Stimulated activated CD8-positive, alpha-beta memory T cell treated with anti-CD3 and anti-CD28 coated beads, Interleukin-4, amount 100 ng/mL, for 1 hour (primary cell): ENCODE measurements at places on chromosomes 3 and 15.

- DNase-seq, result no peak
Measured at GRCh38 chr15:39296955-39297354, 283.9 kb upstream of the THBS1 start.

DNA sequence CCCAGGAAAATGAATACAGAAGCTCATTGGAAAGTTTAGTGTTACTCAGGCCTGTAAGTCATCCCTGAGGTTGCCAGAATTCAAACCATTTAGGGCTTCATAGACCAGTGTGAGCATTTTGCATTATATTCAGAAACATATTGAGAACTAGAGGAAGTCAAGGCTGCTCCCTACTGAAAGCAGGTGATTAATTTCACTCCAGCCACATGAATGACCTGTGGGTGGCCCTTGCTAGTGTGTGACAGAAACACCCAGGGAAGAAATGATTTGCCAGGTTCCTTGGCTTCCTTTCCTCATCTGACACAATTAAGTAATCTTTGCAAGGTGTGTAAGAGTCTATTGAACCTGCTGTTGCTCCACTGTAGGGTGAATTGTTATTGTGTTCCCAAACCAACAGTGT, 61.8 kb downstream of the GAP43 start:
- DNase-seq, result no peak

GRCh38 chr3:152461460-152461859, 192.7 kb downstream of the MBNL1 start:
- DNase-seq, result no peak

DNA sequence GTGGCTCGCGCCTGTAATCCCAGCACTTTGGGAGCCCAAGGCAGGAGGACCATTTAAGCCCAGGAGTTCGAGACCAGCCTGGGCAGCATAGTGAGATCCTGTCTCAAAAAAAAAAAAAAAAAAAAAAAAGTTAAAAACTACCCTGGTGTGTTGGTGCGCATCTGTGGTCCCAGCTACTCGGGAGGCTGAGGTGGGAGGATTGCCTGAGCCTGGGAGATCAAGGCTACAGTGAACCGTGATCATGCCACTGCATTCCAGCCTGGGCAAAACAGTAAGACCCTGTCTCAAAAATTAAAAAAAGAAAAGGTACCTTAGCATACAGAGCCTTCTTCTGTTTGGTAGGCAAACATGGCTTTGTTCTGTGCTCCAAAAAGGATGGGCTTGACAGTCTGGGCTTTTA, 57.5 kb downstream of the PTPRG start:
- DNase-seq, result no peak

DNA sequence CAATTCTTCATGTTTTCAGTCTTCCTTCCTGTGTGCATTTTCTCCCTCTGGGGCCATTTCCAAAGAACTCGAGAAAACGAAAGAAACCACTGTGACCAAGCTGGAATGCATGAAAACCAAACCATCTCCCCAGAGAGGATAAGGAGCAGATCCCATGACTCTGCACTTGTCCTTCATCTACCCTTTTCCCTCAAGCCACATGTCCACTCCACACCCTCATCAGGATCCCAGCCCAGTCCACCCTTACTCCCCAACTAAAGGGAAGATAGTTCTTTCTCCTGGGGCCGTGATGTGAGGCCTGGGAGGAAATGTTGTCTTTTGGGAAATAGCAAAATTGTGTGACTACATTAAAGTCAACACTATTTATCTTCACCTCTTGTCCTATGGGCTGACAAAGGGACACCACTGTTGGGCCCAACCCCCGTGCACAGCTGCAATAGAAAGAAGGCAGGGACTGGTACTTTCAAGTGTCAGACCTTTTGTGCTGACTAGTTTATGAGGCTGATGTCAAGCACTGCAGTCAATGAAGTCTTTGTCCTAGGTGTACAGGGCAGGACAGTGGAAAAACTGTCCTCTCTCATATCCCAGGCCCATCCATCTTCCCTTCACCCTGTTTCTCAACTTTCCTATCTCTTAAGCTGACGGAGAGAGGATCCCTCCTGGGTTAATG, 487.1 kb upstream of the NR2F2 start:
- DNase-seq, result no peak

DNA sequence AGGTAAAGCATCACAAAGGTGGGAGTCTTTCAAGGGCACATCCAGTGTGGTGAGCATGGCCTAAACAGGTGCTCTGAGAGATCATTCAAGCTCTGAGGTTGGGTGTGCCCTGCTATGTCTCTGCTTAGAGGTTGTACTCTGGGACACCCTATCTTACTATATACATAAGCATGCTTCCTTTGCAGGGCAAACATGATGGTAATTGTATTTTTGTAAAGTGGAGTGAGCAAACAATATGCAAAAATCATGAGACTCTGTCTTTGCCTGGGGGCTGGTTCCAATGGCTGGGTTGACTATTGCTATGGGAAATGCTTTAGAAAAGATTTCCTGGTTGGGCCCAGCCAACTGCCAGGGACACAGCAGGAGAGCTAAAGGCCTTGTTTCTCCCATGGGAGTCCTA, 315.1 kb upstream of the TLE3 start:
- no peak for DNase-seq

GRCh38 chr15:64070965-64071851, 22.4 kb downstream of the CIAO2A start:
- no peak for DNase-seq

- no peak for DNase-seq
Measured at GRCh38 chr15:90565866-90566265, 36.1 kb downstream of the CRTC3 start.

DNA sequence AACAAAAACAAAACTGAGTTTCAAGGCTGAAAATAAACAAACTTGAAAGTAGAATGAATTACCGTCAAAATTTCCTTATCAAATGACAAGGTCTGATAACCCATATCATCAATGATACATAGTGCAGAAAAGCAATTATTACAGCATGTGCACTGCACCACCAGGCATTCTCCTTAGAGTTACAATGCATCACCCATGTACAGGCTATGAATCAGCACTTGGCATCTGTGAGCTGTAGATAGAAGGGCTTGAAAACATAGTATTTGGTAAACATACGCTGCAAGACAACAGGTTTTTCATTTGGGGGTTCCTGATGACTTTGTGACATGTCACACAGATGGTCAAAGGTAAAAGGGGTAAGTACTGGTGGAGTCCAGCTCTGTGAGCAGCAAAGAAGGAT, 265.1 kb downstream of the CTNNB1 start:
- no peak for DNase-seq

DNA sequence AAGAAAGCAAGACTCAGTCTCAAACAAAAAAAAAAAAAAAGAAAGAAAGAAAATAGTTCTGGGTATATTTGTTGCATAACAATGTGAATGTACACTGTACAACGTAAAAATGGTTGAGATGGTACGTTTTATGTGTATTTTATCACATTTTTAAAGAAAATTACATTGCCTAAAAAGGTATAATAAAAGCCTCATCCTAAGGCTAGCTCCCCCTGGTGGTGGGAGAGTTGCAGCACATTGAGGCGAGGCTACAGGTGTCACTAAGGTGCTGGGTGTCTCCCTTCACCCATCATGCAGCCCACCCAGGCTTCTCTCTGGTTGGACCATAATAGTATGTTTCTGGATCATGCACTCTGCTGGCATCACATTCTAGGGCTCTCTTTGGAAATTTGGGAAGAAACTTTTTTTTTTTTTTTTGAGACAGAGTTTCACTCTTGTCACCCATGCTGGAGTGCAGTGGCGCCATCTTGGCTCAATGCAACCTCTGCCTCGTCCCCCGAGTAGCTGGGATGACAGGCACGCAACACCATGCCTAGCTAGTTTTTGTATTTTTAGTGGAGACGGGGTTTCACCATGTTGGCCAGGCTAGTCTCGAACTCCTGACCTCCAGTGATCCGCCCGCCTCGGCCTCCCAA, 12.4 kb upstream of the RAB11A start:
- DNase-seq, result peak; percentile 61

GRCh38 chr15:65032801-65033537, 3.5 kb upstream of the MTFMT start:
- DNase-seq, result no peak

GRCh38 chr15:44812029-44812517, 75.7 kb downstream of the TRIM69 start:
- no peak for DNase-seq

- DNase-seq, result no peak
Measured at GRCh38 chr15:80662129-80662528, 33.0 kb upstream of the ABHD17C start.

DNA sequence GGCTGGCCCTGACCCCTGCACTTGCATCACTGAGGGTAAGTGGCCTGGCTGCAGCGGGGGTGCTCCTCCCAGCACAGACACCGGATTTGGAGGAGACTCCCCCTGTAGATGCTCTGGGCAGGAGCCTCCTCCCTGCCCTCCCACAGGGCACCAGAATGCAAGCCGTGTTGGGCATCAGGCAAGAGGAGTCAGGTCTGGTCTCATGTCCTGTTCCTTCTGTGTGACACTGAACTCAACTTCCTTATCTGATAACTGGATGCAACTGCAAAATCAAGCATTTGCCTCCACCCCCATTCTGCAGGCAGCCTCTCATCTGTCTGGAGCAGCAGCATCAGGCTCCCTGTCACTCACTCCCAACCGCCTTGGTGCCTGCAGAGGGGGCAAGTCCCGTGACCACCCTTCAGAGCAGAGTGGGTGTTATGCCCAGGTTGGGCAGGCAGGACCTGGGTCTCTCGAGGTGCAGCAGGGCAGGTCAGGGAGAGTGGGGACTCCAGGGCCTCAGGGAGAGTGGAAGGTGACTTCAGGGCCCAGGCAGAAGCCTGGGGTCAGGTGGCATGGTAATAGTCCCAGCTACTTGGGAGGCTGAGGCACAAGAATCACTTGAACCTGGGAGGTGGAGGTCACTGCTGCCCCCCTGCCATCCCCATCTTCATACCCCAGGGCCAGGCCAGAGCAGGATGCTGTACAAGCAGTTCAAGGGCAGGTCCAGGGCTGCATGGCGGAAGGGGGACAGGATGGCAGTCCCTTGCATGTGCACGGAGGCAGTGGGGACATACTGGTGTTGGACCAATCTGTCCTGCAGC, 10.5 kb upstream of the RPL29 start:
- DNase-seq, result no peak

GRCh38 chr3:148227534-148227933, 470.2 kb upstream of the AGTR1 start:
- DNase-seq, result no peak

DNA sequence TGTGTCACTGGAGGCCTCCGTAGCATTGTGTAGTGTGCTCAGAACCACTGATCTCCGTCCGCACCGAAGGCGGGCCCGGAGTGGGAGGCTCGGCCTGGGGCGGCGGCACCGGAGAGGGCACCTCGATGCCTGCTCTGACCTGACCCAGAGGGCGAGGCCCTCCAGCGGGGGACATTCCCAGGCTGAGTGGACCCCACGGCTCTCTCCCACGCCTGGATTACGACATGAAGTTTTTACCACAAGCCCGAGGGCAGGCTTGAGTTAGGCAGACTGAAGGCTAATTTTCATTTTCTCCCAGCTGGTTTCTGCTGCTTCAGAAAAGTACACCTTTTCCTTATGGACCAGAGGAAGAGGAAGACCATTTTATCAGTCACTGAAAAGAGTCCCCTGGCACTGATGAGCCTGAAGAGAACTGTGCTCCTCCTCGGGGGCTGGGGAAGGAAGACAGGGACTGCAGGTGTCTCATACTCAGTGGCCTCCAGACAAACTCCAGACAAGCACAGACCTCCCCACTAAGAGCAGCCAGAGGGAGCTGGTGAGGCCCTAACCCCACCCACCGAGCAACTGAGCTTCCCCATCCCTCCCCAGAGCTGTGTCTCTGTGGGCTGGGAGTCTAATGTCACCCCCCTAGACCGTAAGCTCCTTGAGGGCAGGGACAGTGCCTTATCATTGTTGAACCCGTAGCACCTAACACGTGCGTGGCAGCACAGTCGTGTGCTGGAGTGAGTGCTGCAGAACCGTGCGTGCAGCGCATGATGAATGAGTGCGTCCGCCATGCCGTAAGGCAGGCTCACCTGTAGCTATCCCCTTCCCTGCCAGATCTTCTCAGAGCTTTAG, 74.5 kb upstream of the BLM start:
- no peak for DNase-seq

DNA sequence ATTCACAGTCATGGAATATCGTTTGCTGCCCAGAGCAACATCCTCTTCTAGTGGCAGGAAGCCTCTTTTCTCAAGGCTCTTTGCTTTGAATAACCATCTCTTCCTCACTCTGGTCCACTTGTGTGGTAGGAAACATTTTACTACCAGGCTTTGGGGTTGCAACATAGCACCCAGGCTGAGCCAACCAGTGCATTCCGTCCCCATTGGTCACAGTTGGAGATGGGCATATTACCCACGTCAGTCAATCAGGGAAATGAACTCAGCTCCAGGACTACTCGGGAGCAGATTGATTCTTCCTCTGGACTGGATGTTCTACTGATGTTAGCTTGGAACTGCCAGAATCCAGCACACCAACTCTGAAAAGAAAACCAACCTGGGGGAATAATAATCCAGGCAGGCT, 4.2 kb upstream of the PEX5L start:
- no peak for DNase-seq

DNA sequence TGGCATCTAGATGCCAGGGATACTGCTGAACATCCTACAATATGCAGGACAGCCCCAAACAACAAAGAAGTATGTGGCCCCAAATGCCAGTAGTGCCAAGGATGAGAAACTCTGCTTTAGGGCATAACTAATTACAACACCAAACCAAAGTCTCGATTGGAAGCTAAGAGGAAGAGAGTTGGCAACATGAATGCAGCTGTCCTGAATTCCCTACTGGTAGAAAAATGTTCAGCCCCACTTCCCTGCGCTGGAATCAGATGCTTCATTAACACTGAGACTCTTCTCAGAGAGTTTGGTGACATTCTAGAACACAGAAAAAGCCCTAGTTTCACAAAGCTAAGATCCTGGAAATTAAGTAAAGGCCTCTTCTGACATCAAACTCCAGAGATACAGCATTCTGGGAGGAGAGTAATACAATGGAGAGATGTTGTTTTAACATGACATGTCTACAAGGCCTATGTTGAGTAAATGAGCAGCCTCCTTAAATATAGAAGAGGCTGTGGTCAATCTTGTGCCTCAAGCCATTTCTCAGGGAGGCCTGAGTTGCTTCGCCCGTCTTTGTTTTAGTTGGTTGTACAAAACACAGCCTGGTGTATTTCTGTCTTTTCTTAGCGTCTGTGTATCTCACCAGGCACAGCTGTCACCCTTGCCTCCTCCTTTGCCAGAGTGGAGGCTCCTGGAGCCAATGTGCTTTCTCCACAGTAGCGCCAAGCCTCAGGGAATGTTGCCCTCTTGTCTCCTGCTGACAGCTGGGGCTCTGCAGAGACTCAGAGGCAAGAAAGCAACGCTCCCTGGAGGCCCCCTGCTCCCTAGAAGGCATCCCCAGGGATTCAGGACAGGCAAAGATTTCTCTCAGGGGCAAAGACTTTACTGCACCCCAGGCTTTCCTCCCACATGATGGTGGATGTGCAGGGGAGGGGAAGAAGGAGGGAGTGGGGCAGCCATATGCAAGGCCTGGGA, 25.1 kb upstream of the CTNNB1 start:
- DNase-seq, result no peak

GRCh38 chr3:137259089-137259488, 301.3 kb downstream of the IL20RB start:
- DNase-seq, result no peak
